ENCODE measurements at places on chromosomes 1 and 21.

DNA sequence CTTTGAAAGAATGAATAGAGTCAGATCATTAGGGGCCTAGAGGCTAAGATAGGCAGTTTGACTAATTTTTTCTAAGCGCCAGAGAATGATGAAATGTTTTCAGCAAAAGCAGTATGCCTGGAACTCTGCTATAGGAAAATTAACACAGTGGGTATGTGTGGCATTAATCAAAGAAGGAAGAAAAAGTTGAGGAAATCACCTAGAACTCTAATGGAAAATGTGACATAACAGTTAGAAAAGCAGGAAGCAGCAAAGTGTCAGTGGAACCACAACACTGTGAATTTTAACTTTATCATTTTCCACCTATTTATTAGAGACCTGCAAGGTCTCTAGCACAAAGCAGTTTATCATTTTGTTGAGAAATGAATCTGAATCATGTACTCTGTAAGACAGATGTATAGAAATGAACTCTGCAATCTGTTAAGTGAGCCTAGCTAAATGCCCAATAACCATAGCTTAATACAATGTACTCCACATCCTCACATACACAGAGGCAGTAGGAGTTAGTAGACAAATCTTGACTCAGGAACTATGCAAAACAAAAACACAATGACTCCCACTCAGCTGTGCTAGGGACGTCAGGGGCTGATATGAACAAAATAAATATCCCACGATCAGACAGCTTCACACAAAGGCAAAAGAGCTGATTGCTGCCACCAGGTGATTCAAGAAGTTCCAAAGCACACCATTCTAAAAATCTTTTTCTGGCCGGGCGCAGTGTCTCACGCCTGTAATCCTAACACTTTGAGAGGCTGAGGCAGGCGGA lies 500.7 kb upstream of the NFIA start:
- DNase-seq: no peak

DNA sequence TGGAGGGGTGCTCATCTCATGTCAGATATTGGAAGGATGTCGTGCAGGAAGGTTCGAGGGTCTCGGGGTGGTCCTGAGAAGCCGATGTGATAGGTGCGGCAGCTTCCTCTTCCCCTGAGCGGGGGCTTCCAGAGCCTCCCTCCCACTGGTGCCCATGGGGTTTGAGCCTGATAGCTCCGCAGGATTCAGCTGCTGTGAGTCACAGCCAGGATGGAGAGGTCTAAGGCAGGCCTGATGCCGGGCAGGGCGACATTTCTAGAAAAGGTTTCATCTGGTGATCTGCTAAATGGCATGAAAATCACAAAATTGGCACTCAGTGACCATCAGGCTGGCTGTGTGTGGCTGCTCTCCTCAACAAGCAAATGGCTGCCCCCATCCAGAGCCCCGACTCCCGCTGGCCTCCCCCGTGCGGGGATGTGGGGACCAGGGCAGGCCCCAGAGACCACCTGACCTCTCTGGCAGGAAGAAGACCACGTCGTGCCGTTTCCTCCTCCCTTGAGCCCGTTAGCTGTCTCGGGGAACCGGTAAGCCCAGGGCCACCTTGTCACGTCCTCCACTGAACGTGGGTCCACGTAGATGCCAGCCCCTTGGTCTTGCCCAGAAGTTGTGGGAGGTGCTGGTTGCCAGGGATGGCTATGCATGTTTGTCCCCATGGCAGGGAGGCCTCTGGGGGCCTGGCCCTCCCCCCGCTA lies 66.1 kb downstream of the SKI start:
- no peak for DNase-seq

DNA sequence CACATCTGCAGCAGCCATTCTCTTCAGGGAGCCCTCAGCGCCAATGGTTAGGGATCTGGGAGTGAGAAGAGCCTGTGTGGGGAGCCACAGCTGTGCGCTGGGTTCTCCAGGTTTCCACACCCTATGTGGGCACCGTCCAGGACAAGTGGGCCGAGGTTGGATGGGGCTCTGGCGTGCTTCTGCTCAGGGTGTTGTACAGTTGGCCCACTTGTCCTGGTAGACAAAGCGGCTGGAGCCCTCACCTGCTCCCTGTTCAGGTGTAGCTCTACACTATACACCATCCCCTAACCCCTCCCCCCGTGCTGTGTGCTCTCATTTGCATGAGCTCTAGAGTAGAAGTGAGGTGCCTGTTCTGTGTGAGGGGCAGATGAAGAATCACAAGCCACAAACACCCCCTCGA lies 12.2 kb downstream of the SH3BP5L start:
- DNase-seq: no peak

GRCh38 chr1:30912224-30912623 lies 3.7 kb upstream of the SDC3 start:
- DNase-seq: no peak

- no peak for DNase-seq
These were observed 160.0 kb downstream of the NEGR1 start for GRCh38 chr1:72122099-72122880.

DNA sequence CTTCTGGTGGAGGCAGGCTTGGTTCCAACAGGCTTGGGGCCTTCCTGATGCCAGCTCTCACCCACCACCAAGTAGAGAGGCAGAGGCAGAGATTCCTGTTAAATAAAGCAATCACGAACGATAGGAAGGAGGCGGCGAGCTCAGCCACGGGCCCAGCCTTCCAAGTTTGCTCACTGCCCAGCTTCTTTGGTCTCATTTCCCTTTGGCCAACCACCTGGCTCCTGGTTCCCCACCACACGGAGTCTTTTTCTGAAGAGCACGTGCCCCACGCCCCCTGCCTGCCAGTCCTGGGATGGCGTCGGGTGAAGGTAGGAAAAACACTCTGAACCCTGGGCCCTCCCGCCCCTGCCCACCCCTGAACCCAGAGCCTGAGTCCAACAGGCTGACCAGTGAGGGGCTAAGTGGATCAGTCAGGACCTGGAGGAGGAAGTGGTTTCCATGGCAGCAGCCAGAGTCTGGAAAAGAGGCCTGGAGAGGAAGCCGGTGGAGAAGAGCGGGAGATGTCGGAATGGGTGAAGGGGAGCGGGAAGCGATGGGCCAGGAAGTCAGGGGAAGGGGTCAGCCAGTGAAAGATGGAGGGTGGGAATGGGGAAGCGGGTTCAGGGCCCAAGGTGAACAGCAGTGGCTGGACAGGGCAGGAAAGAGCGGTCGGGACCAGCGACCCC lies 158.2 kb upstream of the KLHDC7A start:
- no peak for DNase-seq

GRCh38 chr1:37765916-37766664 lies 1.2 kb upstream of the EPHA10 start:
- no peak for DNase-seq

DNA sequence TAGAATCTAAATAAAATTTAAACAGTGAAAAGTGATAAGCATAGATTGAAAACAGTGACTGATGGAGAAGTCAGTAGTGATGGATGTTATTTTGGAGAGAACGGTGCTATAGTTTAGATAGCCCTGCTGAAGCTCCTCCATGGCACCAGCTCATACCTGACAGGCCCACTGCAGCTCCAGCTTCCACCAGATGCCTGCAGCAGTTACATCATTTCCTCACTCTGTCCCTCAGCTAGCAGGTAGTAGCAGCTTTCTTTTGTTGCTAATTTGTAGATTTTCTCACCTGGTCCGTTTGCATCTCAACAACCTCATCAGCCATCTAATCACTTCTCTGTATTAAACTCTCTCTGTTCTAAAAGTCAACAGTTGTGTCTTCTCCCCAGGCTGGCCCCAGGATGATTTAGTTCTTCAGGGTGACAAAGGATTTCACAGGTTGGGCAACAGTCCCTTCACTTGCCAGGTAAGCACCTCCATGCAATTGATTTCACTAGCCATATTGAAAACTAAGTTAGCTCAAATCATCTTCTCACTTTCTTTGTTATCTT lies 128.3 kb downstream of the LMX1A start:
- DNase-seq: no peak

- peak; percentile 74 for DNase-seq
These were observed 2.1 kb downstream of the KIF26B start for GRCh38 chr1:245156736-245157505.

DNA sequence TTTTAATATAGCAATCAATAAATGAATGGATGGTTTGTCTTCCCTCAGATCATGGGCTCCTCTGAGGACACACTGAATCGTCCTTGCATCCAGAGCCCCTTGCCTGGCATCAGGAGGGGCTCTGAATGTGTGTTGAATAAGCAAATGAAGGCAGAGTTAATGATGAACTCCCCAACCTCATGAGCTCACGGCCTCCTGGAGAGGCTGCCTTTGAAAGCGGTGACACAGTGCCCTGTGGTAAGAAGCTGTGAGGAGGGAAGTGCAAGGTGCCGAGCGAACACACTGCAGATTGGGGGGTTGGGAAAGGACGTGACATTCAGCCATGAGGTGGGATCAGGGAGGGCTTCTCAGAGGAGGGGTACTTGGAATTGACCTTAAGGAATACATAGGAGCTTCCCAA lies 3.2 kb upstream of the PARS2 start:
- DNase-seq: no peak

DNA sequence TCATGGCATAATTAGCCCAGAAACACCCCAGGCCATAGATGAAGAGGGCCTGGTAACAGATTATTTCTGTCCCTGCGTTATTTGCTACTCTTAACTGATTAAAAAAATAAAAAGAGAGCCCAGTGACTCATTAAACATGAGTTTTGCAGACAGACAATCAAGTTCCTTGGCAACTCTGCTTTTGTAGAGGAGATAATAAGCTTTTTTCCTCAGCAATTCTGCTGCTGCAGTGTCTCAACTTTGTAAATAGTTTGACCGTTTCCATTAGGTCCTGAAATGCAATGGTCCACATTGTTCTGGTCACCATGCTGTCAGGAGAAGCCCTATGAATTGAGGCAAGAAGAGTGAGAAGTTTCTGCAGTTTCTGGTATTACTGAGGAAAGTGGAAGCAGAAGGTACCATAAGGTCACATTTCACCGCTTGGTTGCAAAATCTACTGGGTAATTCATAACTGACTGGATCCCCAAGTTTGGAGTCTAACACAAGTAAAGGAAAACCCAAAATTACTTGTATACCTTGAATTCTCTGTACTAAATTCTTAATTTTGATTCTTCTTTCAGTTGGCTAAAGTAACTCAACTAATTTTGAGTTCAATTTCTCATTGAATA lies 139.5 kb downstream of the ZZZ3 start:
- no peak for DNase-seq

DNA sequence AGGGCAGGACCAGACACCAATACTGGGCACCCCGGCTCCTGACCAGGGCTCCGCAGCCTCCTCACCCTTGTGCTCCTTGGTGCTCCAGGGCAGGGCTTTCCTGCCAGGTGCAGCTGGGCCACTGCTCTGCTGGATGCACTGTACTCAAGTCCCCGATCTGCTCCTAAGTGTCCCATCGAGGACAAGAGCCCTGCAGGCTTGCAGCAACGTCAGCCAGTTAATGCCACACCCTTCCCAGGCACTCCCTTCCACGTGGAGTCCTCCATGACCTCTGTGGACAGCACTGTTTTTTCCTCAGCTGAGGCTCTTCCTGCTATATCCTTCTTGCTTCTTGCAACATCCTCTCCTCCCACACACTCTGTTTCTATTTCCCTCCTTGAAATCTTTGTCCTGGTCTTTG lies 94.0 kb upstream of the NGF start:
- DNase-seq: no peak

GRCh38 chr1:145858238-145858900 lies 512 bp downstream of the PIAS3 start:
- DNase-seq: no peak

DNA sequence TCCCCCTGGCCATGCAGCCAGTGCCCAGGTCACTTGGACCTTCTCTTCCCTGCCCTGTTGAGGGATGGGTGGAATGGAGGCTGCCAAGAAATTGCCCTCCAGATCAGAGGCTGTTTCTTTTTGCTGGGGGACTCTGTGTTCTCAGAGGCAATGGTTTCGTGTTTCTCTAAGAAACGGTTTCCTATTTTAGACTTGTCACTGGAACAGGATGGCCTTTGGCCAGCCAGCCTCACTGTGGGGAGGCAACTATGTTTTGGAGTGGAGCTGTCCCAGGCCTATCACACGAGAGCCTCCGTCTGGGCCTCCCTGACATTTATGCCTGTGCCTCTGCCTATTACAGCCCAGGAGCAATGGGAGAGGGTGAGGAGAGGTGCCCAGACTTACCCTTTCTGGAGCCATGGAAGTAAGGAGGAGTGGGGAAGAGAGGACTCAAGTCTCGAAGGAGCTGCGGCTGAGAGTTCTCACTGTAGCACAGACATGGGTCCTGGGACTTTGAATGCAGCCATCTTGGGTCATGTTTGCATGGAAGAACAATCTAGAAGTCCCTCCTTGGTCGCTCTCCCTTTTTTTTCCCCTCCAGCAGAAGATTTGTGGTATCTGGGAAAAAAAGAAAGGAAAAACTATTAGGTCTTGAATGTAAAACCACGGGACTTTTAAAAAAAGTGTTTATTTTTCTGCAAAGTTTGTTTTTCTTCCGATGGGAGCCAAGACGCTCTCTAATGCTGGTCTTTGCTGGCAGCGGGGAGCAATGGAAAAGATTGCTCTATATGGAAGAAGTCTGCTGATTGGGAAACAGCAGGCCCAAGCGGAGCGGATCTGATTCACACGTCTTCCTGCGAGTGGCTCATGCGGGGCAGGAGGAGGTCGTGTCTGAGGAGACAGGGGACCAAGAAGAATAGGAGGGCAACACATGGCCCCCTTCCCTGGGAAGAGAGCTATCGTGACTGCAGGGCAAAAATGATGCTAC lies 219.2 kb downstream of the FOXD2 start:
- no peak for DNase-seq

DNA sequence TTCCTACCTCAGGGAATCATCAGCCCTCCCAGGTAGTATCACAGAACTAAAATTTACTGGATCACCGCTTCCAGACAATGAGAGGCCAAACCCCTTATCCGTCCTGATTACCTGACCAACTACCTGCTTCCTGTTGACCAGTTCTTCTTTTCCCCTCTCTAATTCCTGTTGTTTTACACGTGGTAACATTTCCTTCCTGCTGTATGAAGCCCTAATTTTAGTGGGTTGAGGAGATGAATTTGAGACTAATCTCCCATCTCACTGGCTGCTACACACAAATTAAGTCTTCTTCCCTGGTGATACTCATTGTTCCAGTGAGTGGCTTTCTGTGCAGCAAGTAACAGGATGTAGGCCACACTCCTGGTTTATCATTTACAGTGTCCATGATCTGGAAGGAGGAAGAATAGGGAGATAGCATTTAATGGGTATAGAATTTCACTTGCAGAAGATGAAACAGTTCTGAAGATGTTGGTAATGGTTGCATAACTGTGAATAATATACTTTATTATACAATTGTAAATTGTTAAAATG lies 2112.9 kb downstream of the NCAM2 start:
- DNase-seq: no peak

DNA sequence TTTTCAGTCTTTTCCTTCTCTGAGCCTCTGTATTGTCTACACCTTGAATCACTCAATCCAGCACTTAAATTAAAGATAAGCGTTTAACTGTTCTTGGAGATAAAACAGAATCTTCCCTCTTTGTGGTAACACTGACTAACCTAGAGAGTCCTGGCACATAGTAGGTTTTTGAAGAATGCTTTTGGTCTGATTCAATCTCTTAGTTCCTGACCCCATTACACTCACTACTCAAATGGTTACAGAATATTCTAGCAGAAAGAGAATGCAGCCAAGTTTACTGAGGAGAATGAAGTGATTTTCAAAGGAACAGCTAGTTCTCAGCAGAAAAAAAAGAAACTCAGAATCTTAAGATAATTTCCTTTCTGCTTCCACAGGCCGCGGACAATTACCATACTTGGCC lies 309.2 kb upstream of the PRMT6 start:
- DNase-seq: no peak

- DNase-seq: no peak
These were observed 1.4 kb downstream of the CD1A start for GRCh38 chr1:158255656-158256055.
